ENCODE measurements at places on chromosomes 6 and 20.
A peak's percentile ranks its signal among the peaks of the same experiment; 100 is the strongest.

DNA sequence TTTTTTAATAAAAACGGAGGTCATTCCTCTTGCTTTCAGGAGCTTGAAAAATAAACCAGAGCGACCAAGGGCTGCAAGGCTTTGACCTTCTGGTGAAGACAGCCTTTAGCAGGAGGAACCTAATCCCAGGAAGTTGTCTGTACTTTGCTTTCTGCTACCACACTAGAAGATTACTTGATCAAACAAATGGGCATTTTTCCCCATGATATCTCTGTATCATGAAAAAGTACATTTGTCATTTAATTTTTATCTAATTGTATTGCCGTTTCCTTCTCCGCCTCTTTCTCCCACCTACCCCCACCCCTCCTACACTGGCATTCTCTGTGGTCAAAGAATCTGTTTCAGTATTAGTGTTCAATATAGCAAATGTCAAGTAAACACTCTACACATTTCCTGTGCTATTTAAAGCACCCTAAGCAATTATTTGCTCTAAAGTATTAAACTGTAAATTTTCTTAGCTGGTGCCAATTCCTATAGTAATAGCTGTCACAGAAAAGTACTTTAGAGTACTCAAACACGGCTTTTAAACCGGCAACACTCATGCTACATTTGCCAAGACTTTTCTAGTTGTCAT lies 29.7 kb downstream of the ATXN1 start:
- DNase-seq: peak; percentile 76

DNA sequence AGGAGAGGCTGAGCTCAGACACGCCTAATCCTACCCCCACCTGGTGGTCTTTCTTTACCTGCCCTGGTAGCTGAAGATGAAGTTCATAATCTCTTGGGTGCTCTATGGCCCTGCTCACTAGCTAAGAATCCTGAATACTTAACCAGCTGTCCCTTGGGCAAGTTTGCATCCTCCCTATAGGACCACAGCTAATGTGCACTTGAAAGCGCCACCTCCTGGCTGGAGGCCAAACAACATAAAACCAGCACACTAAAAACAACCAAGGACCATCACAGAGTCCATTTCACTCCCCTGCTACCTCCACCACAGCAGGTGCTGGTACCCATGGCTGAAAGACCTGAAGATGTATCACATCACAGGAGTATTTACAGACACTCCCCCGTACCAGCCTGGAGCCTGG lies 155.5 kb upstream of the SLC24A3 start:
- DNase-seq: no peak

DNA sequence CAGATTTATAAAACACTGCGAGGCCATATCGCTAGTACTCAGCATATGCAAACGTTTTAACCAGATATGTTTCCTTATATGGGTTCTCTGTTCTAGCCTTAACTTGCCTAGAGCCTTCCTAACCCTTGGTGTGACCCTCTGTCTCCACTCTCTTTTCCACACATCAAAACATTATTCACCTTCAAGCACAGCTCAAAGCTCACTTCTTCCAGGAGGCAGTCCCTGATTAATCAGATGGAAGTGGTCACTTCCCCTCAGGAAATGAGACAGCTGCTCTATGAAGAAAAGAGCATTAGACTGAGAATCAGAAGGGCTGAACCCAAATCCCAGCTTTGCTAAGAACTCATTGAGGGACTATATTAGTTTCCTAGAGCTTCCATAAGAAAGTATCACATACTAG lies 39.8 kb upstream of the SLC17A4 start:
- no peak for DNase-seq

DNA sequence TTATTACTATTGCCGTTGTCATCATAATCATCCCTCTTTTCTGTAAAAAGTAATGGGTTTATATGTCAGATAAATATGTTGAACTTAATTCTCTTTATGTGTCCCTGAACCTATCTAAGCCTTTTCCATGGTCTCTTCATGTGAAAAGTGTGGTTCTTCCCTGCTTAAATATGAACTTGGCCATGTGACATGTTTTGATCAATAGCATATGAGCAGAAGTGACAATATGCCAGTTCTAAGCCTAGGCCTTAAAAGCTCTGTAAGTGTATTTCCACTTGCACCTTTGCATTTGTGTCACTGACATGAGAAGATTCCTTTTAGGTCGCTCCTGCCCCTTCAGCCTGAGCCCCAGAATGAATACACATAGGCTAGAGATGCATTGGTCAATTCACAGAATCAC lies 188.4 kb upstream of the CCN2 start:
- DNase-seq: no peak

DNA sequence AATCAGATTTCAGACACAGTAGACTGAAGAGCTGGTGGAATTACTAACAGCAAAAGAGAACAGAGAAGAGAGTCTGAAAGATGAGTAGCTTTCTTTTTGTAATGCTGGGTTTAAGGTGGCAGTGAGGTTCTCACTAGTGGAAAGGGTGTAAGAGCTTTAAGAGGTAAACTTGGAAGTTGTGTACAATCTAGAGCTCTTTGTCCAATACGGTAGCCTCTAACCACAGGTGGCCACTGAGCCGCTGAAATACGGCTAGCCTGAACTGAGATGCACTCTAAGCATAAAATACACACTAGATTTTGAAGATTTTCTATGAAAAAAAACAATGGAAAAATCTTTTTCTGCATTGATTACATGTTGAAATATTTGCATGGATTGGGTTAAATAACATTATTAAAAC lies 4.0 kb downstream of the ELOVL2 start:
- no peak for DNase-seq

GRCh38 chr6:87664921-87665485 lies 37.0 kb downstream of the AKIRIN2 start:
- no peak for DNase-seq

GRCh38 chr6:55916188-55916587 lies 40.8 kb upstream of the BMP5 start:
- DNase-seq: no peak

- no peak for DNase-seq
Observed at GRCh38 chr20:33662172-33662571, at the start of gene C20orf144. TSS of gene C20orf144 (plus strand) at chr20:33662327. CDS start at chr20:33662346, 19 bp downstream.

GRCh38 chr6:18240230-18240629 lies 24.1 kb downstream of the DEK start:
- DNase-seq: no peak

DNA sequence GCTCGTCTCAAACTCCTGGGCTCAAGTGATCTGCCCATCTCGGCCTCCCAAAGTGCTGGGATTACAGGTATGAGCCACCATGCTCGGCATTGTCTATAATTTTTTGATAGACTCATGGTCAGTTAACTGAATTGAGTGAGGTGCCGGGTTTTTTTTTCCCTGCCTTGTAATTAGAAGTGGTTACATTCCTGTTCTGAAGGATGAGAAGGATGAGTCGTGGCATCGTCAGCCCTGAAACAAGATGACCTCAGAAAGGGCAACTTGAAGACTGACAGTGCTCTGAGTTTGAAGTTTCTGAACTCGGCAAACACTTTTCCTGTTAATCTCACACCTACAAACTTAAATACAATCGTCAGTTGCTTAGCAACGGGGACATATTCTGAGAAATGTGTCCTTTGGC lies 158.7 kb upstream of the PDE10A start:
- no peak for DNase-seq

DNA sequence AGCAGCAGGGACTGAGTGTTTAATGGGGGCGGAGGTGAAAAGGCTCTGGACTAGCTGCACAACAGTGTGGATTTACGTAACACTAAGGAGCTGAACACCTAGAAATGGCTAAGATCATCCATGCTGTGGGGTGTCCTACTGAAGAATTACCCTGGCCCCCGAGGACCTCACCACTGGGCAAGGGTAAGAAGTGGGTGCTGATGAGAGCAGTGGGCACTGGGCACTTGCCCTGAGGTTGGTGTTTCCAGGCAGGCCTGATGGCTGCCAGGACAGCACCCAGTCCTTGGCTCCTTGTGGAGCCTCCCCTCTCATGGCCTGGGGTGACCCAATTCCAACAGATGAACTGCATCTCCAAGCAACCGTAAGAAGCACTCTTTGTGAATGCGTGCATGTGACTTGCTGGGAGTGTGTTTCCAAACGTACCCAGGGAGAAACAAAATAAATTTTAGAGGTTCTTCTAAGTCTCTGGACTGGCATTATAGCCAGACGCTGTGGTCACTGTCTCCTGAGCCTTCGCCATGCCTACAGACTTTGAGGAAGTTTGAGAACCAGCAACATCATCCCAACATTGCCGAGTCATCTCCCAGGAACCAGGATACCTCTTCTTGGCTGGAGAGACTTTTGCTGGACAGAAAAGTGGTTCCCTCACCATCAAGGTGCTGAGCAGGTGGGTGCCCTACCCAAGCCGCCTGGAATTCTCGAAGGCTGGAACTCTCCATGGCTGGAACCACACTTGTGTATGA lies 245.9 kb downstream of the ERMARD start:
- peak; percentile 16 for DNase-seq
